ENCODE measurements at places on chromosomes 12 and 14.
A peak's percentile ranks its signal among the peaks of the same experiment; 100 is the strongest.

DNA sequence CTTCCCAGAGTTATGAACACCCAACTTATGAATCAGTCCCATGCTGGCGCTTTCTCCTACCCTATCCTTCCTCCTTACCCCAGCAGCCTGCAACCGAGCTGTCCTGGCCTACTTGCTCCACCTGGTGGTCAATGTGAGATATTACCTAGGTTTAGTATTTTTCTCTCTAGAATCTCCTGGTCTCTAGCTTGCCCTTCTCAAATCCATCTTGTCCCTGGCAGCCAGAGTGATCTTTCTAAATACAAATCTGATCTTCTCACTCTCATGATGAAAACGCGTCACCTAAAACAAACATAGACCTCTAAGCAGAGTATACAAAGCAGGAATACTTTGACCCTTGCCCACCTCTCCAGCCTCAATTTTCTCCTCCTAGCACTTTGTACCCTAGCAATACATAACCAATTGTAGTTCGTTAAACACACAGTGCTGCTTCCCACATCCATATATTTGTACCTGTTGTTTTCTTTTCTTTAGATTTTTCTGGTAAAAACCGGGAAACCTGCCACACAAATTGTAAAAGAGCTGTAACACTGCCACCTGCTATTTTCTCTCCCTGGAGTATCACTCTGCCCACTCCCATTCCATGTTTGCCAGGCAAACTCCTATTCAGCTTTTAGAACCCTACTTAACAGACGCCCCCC is 20.0 kb upstream of the TCP11L2 start:
- DNase-seq: peak; percentile 19

- no peak for DNase-seq
These were observed 108.5 kb downstream of the DICER1 start for GRCh38 chr14:95048771-95049312.

DNA sequence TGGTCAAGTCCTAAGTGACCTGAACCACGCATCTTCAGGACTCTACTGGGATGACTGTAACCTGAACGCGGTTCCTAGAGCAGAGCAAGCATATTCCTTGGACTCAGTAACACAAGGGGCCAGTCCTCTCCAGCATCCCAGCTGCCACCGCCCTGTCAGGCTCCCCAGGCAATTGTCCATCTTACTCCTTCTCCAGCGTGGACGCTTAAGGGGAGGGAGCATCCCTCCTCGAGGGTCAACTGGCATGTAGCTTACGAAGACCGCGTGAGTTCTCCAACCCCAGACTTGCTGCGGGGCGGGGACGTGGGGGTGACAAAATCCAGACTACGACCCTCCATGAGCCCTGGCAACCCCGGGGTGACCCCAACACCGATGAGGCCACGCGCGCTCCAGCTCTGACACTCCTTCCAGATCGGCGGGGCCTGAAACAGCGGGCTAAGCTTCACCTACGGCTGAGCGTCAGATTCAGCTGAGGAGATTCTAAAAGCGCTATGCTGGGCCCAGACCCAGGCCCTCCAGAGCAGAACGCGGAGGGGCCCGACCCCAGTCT is 846 bp upstream of the MTHFD1 start:
- DNase-seq: no peak

- no peak for DNase-seq
These were observed 4.2 kb downstream of the IFFO1 start for GRCh38 chr12:6551496-6552139.

DNA sequence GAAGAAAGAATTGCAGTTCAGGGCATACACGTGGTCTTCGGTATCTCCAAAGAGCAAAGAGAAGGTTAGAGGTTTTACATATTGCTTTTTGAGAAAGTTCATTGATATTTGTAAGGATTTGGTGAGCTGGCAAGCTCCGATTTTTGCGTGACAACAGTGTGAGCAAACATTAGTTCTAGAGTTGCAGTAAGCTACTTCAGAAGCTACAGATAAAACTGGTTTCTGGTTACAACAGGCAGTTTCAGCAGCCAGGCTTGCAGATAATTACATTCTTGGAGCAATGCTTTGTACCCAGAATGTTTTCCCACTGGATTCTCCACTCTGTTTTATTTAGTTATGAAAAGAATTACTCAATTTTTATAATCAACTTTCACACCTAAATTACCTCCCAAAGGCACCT is 28.2 kb downstream of the KLRK1 start:
- DNase-seq: no peak

- no peak for DNase-seq
These were observed 42.9 kb downstream of the P2RX4 start for GRCh38 chr12:121252712-121253345.

DNA sequence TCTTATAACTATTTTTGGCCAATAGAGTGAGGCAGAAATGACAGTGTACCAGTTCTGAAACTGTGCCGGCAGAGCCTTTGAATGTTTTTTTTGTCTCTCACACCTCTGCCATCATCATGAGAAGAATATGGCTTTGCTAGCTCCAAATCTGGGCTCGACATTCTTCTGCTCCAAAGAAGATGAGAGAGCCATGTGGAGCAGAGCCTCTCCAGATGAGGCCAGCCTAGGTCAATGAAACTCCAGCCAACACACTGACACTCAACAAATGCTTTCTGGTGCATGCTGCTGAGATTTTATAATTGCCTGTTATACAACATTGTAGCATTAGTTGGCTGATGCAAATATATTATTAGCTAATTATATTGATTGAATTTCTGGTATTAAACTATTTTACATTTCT is 154.7 kb downstream of the SLC38A4 start:
- DNase-seq: no peak

GRCh38 chr12:85322715-85323114 is 42.7 kb downstream of the ALX1 start:
- DNase-seq: no peak

- DNase-seq: no peak
These were observed 7.2 kb downstream of the TPH2 start for GRCh38 chr12:71945883-71946282.

DNA sequence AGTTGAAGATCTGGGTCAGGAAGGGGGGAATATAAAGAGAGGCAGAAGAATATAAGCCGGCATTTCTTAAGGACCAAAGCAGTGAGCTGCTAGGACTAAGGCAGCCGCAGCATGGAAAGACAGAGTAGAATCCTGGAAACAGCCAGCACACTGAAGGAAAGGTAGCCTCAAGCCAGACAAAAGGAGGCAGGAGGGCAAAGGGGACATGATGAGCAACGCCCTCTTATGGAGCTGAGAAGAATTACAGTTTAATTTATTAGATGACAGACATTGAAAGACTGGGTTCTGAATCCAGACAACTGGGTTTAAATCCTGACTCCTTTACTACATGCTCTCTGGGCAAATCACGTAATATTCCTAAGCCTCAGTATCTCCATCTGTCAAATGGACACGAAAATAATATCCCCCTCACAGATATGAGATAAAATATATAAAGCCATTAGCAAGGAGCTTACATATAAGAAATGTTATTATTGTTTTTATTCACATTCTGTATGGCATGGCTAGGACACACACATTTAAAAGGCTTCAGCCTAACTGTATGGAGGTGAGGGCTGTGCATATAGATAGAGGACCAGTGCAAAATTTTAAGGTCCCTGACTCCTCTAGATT is 8.1 kb upstream of the PCED1B start:
- DNase-seq: no peak

- DNase-seq: peak; percentile 12
These were observed 33.6 kb upstream of the HNF1A start for GRCh38 chr12:120944645-120945217.

DNA sequence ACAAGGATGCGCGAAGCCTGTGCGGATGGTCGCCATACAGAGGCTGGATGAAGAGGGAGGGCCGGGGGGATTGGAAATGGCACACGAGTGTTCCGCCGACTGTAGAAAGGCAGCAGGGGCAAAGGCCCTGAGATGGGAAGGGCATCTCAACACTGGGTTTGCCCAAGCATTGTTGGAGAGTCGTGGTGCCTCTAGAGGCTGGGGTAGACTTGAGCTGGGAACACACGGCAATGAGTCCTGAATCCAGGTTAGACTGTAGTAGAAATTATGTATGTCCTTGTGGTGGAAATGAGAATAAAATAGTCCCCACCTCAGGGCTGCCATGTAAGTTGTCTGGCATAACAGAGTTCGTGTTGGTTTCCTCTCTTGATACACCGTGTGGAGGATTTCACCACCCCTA is 83.8 kb upstream of the CCND2 start:
- DNase-seq: no peak

DNA sequence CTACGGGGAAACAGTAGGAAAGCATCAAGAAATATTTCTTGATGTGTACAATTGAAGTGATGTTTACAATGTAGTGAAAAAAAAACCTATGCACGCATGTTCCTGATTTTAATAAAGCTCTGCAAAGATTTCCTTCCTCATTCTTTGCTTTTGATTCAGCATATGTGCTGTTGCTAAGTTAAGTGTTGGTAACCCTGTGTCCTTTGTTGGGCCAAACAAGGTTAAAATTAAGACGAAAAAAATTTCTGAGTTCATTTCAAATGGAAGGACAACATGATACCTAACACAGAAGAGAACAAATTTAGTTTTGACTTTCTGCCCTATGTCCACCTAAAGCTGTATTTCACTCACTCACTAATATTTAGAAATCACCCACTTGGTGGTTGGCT is 62.8 kb downstream of the PPP2R5C start:
- DNase-seq: no peak

- no peak for DNase-seq
These were observed 83.0 kb downstream of the FZD10 start for GRCh38 chr12:130245251-130245650.

DNA sequence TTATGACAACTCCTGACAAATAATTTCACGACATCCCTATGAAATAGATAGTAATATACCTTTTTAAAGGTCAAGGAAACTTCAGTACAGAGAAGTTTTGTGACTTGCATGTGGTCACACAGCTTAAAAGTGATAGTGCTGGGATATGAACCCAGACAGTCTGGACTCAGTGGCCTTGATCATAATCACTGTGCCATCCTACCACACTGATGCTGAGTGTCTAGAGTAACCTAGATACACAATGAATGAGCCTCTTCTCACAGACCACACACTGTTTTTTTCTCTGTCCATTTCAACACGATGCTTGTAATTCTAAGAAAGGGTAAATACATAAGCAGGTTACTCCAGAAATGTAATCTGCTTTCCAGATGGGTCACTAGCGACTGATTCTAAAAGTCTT is 88.2 kb downstream of the SYNE2 start:
- no peak for DNase-seq

DNA sequence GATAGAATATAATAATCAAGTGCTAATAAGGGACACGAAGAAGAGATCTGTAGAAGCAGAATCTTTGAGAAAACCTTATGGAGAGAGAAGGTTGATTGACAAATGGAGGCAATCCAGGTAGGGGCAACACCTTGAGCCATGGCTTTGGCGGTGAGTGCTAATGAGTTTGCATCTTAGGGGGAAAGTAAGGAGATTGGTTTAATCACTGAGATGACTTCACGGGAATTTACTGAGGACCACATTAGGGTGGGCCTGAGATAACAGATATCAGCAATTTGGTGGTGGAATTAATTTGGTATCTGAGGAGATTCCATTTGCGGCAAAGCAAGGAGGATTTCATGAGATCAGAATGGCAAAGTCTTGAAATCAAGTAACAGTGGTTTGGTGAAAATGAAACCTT is 1.8 kb upstream of the LARP4 start:
- no peak for DNase-seq

DNA sequence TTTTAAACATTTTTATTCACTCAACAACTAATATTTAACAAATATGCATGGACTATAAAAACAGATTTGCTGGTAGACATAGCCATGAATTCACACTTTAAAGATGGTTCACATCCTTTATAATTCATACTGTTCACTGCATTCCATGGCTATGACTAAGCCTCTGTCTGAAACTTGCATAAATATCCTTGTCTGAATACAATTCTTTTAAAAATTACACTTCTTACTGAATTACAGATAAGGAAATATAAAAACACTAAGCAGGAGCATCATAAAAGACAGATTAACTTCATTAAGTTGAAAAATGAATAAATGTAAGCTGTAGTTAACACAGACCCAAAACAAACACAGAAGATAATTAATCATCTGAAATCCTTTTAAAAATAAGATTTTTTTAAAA is 53.8 kb downstream of the GXYLT1 start:
- no peak for DNase-seq

GRCh38 chr12:46266382-46266791 is 2.5 kb downstream of the SLC38A1 start:
- no peak for DNase-seq

DNA sequence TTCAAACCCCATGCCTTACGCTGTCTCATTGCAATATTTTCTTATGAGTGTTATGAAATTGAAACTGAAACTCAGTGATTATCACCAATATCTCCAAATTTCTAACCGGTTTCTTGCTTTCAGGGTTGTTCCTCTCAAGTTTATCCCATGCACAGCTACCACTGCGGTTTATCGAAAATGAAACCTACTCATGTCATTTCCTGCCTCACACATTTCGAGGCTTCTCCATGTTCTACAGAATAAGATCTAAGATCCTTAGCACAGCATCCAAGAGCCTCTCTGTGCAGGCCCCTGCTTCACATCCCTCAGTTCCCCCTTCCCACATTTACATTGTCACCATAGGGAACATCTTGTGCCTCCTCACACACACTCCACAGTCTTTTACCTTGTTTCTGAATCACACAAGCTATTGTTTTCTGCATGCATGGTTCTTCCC is 45.5 kb upstream of the FAR2 start:
- no peak for DNase-seq

GRCh38 chr14:38127784-38128183 is 79.9 kb upstream of the SSTR1 start:
- no peak for DNase-seq

DNA sequence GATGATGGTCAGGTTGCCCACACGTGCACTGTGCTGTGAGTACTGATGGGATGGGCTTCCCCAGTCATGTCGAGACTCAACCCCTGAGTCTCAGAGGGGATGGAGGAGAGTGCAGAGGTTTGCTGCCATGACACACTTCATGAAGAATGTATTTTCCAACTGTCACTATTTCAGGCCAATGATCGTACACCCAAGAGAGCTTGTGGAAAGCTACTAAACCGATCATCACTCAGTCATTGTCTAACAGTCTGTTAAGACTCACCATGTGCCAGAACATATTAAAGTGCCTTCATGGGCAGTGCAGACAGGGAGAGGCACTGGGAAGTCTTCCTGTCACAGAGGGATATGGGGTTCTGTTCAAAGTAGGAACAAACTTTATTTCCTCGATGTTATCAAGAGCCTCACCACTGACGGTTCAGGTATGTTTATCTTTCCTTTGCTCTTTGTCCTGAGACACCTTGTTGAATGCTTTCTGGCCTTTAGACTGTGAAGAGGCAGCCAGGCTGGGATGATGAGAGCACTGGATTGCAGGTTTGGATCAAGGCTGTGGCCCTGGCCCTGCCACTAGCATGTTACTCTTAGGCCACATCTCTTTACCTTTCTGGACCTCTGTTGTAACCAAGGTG is 41.6 kb upstream of the NTF3 start:
- DNase-seq: no peak

Measured in stimulated activated CD4-positive, alpha-beta T cell treated with anti-CD3 and anti-CD28 coated beads, Interleukin-1b, Interleukin-23, amount 100 ng/mL, for 1 hour (primary cell).